Thoracic aorta endothelial cell (primary cell): ENCODE measurements at places on chromosomes 16 and 17. TPM values are rescaled to one million over a fixed set of nuclear protein-coding genes. Genes with fewer than 3 reads are reported as not detected.

The CRYBA1 gene
- not detected in 2 replicates for total RNA-seq

The CDRT15 gene
- total RNA-seq: not detected in 2 replicates

The LPO gene
- total RNA-seq: not detected in 2 replicates

The CYTH1 gene
- total RNA-seq: 45.2 and 53.1 TPM in 2 replicates

The ANKRD40CL gene
- total RNA-seq: not detected in 2 replicates

The SP2 gene
- total RNA-seq: 2.7 and 4.0 TPM in 2 replicates

The HIGD1B gene
- not detected in 2 replicates for total RNA-seq

The GGNBP2 gene
- 64.8 and 65.8 TPM in 2 replicates for total RNA-seq

The GPRC5C gene
- total RNA-seq: not detected in 2 replicates

The PRR35 gene
- 0.07 TPM in 1 of 2 replicates, not detected in the other for total RNA-seq

The ARL5C gene
- total RNA-seq: not detected in 2 replicates

The TP53TG3 gene
- not detected in 2 replicates for total RNA-seq

The CDH16 gene
- total RNA-seq: not detected in 2 replicates

The CDR2 gene
- 39.5 and 43.2 TPM in 2 replicates for total RNA-seq

The P2RX1 gene
- total RNA-seq: not detected in 2 replicates

The SEZ6L2 gene
- 1.2 and 1.4 TPM in 2 replicates for total RNA-seq

The SPECC1 gene
- total RNA-seq: 5.2 TPM in 2 replicates

The NTN3 gene
- total RNA-seq: not detected in 2 replicates

The C1QBP gene
- total RNA-seq: 414 and 439 TPM in 2 replicates

The ITGA2B gene
- 0.22 TPM in 1 of 2 replicates, not detected in the other for total RNA-seq

The EPX gene
- total RNA-seq: not detected in 2 replicates

The TMC5 gene
- not detected in 2 replicates for total RNA-seq

The OTOA gene
- 0.07 TPM in 1 of 2 replicates, not detected in the other for total RNA-seq

The RNF213 gene
- 136 and 185 TPM in 2 replicates for total RNA-seq

The HERPUD1 gene
- total RNA-seq: 62.1 and 67.3 TPM in 2 replicates
